MCF 10A (cell line): ENCODE measurements at places on chromosomes 5 and 9. TPM values are rescaled to one million over a fixed set of nuclear protein-coding genes. Genes with fewer than 3 reads are reported as not detected.

DNA sequence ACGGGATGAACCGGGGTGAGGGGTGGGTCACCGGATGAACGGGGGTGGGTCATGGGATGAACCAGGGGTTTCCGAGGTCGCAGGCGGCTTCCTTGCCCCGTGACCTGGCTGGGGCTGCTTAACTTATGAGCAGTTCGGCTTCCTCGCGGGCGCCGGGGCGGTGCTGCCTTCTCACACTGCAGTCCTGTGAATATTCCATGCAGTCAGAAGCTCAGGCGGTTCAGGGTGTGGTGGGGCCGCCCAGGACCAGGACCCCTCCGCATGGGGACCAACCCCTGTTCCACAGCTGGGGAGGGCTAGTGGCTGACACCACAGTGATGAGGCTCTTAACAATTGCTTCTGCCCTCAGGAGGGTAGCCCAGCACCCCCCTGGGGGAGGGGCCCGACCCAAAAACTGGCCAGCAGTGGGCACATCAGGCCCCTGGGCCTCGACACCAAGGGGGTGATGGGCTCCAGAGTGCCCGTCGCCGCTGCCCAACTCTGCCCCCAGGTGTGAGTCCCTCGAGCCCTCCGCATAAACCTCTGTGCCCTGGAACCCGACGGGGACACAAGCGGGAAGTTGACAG, 30.9 kb upstream of the SLC9A3 start:
- no peak for DNase-seq
- H3K4me3 ChIP-seq: no peak overlapping the region
- H3K27me3 ChIP-seq: peaks cover 16% of the 10 kb centered on the region
- no peaks in the 10 kb centered on the region for H3K4me1 ChIP-seq
- no peaks in the 10 kb centered on the region for H3K36me3 ChIP-seq

- no peak overlapping the region for H3K27ac ChIP-seq
- H3K4me1 ChIP-seq: peaks cover 7% of the 10 kb centered on the region
- no peak for DNase-seq
- no peaks in the 10 kb centered on the region for H3K27me3 ChIP-seq
Measured at GRCh38 chr5:139023286-139023685, 148.2 kb upstream of the LRRTM2 start.

GRCh38 chr9:130290291-130291181, 25.0 kb downstream of the HMCN2 start:
- no peaks in the 10 kb centered on the region for H3K4me1 ChIP-seq
- peaks cover 92% of the 10 kb centered on the region for H3K27me3 ChIP-seq
- no peak for DNase-seq
- H3K27ac ChIP-seq: no peak overlapping the region
- H3K4me3 ChIP-seq: no peak overlapping the region

Gene ADAMTS2
- total RNA-seq: 0.17 TPM in 1 of 2 replicates, not detected in the other

DNA sequence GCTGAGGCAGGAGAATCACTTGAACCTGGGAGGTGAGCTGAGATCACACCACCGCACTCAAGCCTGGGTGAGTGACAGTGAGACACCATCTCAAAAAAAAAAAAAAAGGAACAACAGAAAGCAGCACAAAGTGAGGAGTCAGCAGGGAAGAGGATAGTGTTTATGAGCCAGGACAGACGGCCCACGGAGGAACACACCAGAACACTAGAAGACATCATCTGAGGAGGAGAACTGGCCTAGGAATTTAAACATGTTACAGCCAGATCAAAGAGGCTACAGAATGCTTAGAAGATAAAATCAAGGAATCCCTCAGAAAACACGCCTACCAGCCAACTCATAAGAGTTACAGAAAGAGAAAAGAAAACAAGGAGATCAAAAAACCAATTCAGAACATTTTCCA, 12.2 kb downstream of the UBAC1 start:
- H3K36me3 ChIP-seq: peaks cover 61% of the 10 kb centered on the region
- H3K4me1 ChIP-seq: peaks cover 32% of the 10 kb centered on the region
- H3K27ac ChIP-seq: peak overlapping the region; percentile 8
- DNase-seq: no peak
- H3K27me3 ChIP-seq: no peaks in the 10 kb centered on the region
- no peak overlapping the region for H3K4me3 ChIP-seq

Gene IRGM
- total RNA-seq: not detected in 2 replicates

Gene DMRT2
- not detected in 2 replicates for total RNA-seq

DNA sequence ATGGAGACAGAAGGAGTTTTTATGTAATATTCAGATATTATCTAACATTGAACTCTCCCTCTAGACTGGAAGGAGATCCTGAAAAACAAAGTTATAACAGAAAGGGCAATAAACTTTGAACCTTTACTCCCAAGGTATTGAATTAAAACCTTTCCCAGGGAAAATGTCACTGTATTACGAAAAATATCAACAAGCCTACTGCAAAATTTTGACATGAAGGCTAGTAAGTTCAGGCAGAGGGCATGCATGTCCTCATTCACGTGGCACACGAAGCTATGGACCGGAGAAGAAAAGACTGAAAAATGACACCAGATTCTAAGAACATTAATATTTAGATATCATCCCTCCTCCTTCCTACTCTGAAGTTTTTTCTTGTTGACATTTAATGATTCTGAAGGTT, 638.8 kb downstream of the LRRC70 start:
- no peak overlapping the region for H3K4me3 ChIP-seq
- no peak overlapping the region for H3K27ac ChIP-seq
- H3K36me3 ChIP-seq: no peaks in the 10 kb centered on the region
- H3K4me1 ChIP-seq: no peaks in the 10 kb centered on the region
- H3K27me3 ChIP-seq: no peaks in the 10 kb centered on the region

- no peak overlapping the region for H3K27ac ChIP-seq
- H3K27me3 ChIP-seq: no peaks in the 10 kb centered on the region
- DNase-seq: no peak
- peaks cover 24% of the 10 kb centered on the region for H3K4me1 ChIP-seq
Measured at GRCh38 chr9:105697871-105698270, 3.5 kb downstream of the TMEM38B start.

Gene PCDHB10
- total RNA-seq: 1.2 and 1.4 TPM in 2 replicates

DNA sequence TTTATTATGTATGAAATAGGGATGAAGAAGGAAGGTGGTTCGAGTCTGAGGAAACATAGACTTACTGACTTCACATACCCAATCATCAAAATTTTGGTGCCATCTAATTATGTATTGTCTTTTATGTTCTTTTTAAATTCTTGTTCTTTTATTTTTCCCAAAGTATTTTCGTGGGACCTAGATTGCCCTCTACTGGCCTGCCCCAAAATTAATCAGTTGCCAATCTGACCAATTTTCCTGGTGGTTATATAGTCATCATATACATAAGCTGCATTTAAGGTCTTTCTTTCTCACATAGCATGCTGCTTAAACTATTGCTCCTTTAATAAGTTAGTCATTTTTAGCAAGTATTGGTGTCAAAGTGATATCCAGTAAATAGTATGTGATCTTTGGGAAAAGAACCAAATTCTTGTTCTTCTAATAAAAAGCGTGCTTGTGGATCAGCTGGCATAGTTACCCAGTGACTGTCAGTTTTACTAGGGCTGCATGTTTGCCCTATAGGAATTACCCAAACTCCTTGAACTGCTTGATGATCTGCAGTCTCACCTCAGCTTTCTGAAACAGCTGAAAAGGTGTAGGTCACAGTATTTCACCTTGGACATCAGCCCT, 223.5 kb downstream of the SH3GL2 start:
- H3K36me3 ChIP-seq: no peaks in the 10 kb centered on the region
- no peak overlapping the region for H3K27ac ChIP-seq
- peaks cover 33% of the 10 kb centered on the region for H3K27me3 ChIP-seq
- no peak overlapping the region for H3K4me3 ChIP-seq

DNA sequence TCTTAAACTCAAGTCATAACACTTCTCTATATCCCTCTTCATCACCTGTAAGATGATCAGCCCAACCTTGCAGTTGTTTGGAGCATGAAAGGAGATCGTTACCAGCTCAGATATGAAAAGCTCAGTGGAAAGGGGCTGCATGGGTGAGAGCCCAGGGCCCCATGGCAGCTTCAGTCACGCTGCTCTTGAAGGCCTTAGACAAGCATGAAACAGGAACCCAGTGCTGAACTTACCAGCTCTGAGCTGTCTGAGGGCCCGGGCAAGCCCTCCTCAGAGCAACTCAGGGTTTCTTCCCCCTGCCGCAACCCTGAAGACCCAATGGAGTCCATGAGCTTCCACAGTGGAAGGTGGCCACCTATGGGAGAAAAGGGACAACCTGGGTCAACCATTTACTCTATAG, 3.3 kb downstream of the HK3 start:
- H3K36me3 ChIP-seq: peaks cover 10% of the 10 kb centered on the region
- H3K27ac ChIP-seq: no peak overlapping the region
- peaks cover 32% of the 10 kb centered on the region for H3K27me3 ChIP-seq
- H3K4me1 ChIP-seq: no peaks in the 10 kb centered on the region
- no peak overlapping the region for H3K4me3 ChIP-seq
- DNase-seq: no peak

DNA sequence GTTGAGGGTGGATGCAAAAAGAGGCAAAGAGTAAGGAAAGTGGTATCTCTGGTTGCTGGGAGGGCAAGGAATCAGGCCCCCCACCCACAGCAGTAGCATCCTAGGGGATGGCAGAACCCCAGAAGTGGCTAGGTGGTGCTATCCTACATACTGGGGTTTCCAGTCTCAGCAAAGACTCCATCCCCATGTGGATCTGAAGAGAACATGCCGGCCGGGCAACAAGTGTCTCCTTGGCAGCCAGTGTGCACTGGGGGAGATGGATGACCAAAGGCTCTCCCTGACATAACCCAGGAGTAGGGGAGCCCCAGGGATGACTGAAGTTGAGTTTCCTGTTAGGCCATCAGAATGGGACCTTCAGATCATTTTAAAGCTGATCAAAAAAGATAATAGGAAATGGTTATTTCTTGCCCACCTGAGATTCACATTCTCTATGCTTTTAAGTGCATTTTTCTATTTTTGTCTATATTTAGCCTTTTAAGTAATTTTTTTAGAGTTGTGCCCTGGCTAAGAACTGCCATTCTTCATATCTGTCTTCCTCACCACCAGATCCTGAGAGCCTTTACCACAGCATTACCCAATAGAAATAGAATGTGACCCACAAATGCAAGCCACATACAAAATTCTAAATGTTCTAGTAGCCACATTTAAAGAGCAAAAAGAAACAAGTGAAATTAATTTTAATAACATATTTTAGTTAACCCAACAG, 78.7 kb upstream of the SMIM23 start:
- no peak overlapping the region for H3K27ac ChIP-seq
- no peaks in the 10 kb centered on the region for H3K4me1 ChIP-seq
- no peaks in the 10 kb centered on the region for H3K36me3 ChIP-seq
- DNase-seq: no peak
